ENCODE measurements at places on chromosomes 16 and 17.

GRCh38 chr16:51834794-51835193, 683.7 kb upstream of the SALL1 start:
- no peak for DNase-seq

GRCh38 chr17:83100853-83101391, 21.5 kb downstream of the METRNL start:
- DNase-seq, result no peak

DNA sequence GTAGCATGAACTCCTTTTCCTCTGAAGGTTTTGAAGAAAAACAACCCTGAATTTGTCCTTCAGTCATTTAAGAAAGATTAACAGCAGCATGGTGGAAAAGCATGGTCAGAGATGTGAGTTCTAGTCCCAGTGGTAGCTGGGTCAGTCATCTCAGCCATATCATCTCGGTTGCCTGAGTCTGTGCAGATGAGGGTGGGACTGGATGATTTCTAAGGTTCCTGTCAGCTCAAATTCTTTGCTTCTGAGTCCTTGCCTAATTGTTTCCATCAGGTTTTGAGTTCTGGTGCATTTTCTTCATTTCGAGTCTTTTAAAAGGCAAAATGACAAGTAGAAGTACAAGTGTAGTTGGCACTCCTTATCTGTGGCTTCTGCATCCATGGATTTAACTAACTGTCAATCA, 63.9 kb downstream of the TNRC6C start:
- no peak for DNase-seq

DNA sequence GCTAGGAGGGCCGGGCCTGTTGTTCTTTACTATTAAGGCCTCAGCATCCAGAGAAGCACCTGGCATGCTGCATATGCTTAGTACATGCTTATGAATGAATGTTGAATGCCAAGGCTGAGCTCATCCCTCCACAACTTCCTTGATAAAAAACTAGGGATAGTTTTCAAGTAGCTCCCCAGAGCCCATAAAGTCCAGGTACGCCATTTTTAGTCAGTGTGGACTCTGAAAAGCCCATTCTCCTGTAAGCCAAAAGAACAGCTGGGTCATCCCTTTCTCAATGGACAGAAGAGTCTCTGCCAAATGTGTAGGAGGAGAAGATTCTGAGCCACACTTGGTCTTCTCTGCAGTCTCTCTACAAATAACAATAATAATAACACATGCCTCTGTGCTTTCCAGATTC, 8.9 kb upstream of the ITGB3 start:
- no peak for DNase-seq

- no peak for DNase-seq
Observed at GRCh38 chr16:79165506-79165905, 435.0 kb downstream of the MAF start.

GRCh38 chr17:57356719-57357391, 100.5 kb downstream of the MSI2 start:
- peak; percentile 60 for DNase-seq

GRCh38 chr16:54107583-54108202, 178.9 kb downstream of the IRX3 start:
- no peak for DNase-seq

Measured in ascending aorta (tissue), 2 donors.